ENCODE measurements at places on chromosomes 6 and 20. TPM values are rescaled to one million over a fixed set of nuclear protein-coding genes. Genes with fewer than 3 reads are reported as not detected.

CAGE1 gene
- 0.16 TPM for total RNA-seq

DNA sequence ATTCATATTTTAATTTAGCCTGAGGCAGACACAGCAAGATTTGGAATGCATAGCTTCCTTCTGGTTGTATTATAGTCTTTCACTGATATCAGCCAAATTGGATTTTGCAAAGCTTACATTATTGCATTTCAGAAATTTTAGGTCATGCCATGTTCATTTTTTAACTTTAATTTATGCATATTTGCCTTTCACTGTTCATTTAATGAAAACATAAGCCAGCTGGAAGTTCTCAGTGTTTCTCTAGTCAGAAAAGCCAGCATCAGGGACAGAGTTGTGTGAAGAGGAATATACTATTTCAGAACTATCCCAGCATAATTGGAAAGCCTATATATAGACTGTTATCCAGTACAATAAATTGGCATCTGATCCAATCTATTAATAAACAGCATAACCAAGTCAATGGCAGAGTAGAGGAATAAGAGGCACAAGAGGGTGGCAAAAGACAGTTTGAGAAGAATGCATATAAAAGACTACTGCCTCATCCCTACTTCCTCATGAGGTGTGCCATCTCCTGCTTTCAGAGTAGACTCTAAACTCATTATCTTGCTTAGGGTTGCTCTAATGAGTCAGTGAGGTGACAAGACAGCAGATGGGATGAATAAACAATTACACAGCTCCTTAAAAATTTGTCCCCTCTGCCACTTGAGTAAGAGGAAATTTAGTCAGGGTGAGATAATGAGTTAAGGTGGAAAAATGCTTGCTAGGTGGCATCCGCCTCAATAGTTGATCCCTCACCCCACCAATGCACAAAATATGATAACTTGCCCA, 159.8 kb upstream of the HCRTR2 start:
- no peak overlapping the region for H3K4me3 ChIP-seq
- H3K4me1 ChIP-seq, result no peaks in the 10 kb centered on the region
- H3K27ac ChIP-seq, result no peak overlapping the region
- H3K36me3 ChIP-seq, result no peaks in the 10 kb centered on the region
- DNase-seq, result no peak

DNA sequence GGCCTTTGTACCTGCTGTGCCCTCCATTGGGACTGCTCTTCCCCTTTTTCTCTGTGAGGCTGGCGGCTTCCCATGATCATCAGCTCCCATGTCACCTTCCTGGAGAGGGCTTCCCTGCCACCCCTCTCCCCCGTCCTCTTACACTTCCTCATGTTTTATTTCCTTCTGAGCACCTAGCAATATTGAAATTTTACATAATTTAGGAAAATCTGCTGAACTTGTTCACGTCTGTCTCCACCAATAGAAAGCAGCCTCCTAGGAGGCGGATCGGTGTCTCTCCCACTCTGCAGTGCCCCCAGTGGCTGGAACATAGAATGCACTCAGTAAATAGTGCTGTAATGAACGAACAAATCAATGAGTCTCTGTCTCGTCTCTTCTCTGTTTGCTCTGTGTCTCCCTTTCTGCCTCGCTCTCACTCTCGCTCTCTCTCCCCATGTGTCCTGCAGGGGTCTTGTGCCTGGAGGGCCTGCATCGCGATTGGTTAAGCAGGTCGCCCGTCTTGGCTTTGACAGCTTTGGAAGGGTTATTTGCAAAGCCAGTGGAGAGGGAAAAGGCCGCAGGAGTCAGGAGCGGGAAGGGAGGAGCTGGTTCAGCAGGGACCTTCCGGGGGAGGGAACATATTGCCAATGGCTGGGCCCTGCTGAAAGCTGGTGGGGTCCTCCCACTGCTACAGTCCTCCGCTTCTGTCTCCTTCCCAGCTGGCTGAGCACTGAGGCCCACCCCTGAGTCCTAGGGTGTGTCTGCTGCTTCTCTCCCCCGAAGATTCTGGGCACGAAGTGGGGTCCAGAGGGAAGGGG, 12.1 kb upstream of the OCSTAMP start:
- no peak overlapping the region for H3K4me3 ChIP-seq
- H3K27ac ChIP-seq, result no peak overlapping the region
- DNase-seq, result peak; percentile 51

GRCh38 chr6:166046226-166046625, 121.4 kb downstream of the TBXT start:
- no peaks in the 10 kb centered on the region for H3K4me1 ChIP-seq
- no peak overlapping the region for H3K27ac ChIP-seq

DNA sequence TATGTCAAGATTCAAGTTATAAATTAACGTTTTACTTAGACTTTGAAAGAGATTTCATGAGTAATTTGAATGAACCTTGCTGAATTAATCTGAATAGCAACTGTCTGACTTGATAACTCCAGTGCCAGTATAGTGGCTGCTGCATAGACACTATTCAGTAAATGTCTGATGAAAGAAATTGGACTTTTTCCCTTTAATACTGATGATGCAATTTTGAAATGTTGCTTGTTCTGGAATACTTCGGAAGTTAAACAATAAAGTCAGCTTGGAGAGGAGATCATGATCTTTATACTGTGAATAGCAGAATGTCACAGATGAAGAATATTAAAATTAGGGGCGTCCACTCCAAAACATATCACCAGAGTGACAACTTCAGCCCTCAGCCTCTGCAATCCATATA, 3.6 kb upstream of the PGBD1 start:
- H3K36me3 ChIP-seq, result peaks cover 36% of the 10 kb centered on the region
- H3K27me3 ChIP-seq, result no peaks in the 10 kb centered on the region
- no peak overlapping the region for H3K27ac ChIP-seq
- H3K4me1 ChIP-seq, result peaks cover 15% of the 10 kb centered on the region
- DNase-seq, result no peak
- no peak overlapping the region for H3K4me3 ChIP-seq

DNA sequence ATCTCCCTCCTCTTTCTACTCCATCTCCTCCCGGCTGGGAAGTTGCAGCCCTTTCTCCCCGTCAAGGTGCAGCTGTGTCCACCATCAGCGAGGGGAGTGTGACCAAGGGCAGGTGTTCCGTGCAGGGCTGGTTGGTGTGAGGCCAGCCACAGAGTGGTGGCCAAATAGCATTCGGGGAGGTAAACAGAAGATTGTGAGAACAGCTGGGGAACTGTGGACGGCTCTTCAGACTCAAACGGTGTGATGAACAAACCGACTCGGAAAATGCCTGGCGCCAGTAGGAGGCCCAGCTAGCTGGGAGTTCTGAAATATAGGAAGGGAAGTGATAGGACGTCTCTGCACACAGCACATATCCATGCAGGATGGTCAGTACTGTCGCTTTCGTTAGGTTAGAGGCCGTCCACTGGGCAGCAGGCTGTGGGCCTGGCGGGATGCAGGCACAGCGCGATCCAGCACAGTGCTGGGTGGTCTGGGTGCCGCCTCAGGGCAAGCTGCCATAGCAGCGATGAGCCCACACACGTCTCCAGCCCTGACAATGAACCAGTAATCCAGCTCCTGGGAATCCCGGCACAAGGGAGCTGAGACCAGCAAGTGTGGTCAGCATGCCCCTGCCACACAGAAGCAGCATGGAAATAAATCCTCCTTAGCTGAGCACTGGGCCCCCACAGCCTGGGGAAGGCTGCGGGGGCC, 258.1 kb downstream of the TAF4 start:
- no peak overlapping the region for H3K4me3 ChIP-seq
- no peaks in the 10 kb centered on the region for H3K27me3 ChIP-seq
- no peaks in the 10 kb centered on the region for H3K36me3 ChIP-seq
- no peak overlapping the region for H3K27ac ChIP-seq
- DNase-seq, result no peak

DNA sequence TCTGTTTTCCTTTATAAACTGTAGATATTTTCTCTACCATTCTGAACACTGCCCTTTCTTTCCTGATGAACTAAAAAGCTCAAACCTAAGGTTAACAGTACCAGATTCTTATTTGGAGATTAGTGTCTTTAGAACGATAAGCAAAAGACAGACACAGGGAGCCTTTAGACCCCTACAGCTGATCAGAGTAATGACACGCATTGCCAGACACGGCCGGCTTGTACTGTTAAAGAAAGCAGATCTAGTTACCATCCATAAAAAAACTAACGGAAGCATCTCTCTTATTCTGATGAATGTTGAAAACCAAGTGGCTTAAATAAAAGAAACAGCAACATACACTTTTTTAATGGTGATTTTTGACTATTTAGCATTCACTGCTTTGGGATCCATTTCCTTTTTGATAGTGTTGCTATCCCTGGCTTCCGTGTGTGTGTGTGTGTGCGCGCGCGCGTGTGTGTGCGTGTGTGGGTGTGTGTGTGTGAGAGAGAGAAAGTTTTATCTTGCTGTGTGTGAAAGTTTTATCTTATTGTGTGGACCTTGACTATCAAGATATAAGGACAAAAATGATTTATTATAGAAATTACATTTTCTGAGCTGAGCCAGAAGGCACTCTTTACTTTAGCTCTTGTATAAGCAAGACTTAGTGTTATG, 95.6 kb upstream of the SLC35B3 start:
- DNase-seq, result no peak
- H3K36me3 ChIP-seq, result no peaks in the 10 kb centered on the region
- no peak overlapping the region for H3K27ac ChIP-seq
- no peaks in the 10 kb centered on the region for H3K4me1 ChIP-seq
- no peak overlapping the region for H3K4me3 ChIP-seq
